ENCODE measurements at places on chromosomes 2 and 18.

DNA sequence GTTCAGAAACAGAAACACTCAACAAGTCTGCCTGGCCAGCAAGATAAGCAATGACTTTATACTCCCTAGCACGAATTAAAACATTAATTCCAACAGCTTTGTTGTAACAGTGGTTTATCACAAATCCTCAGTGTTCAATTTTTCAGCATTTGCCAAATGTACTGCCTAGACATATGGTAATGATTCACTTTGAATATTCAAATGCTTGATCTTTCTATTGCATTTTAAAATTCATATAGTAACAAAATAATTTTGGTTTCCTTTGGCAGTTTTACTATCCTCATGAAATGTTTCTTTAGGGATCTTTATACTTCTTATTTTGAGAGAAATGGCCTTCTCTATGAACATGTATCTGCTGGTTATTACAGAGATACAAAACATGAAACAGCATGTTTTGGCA lies 851.8 kb upstream of the NXPH2 start:
- DNase-seq, result no peak

DNA sequence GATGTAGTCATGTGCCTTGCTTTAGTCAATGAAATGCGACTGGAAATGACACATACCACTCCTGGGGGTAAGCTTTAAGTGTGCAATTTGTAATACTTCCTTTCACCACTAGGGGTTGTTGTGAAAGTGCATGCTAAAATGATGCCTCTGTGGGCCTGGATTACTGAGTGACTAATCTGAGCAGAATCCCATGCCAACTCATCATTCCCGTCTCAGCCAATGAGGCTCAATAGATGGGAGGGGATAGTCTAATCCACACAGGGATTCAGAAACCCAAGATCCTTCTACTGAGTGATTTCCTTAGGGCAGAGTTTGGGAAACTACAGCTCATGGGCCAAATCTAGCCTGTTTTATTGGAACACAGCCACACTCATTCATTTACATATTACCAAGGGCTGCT lies 54.0 kb downstream of the HRH4 start:
- no peak for DNase-seq

GRCh38 chr2:109427661-109428091 lies 186.1 kb downstream of the SEPTIN10 start:
- no peak for DNase-seq

DNA sequence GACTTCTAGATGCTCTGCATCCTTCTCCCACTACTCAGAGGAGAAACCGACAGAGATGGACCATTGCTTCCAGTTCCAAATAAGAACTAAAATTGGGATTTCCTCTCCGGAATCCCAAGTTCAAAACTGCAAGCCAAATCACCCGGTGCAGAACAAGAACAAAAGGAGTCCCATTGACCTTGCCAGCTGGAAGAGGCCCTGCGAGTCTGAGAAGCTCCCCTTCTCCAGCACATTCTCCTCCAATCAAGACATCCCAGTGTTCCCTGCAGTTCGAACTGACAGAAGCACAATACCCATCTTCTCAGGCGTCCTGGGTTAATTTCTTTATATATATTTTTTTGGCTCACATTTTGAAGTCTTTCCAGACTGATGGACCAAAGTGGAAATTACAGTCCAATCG lies 195.3 kb upstream of the MEIS1 start:
- no peak for DNase-seq

DNA sequence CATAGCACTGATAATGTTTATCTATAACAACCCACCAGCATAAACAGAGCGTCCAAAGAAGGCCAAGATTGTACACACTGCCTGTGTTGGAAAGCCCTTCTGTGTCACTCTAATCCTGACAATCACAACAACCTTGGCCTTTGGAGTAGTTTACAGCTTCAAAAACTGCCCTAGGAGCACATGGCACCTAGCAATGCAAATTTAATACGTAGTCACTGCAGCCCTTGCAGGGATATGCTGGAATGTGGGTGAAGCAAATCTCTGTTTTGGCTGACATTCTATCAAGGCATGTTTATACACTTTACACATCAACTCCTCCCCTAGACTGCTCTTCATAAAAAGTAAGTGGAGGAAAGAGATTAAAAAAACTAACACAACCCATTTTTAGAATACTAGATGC lies 66.8 kb downstream of the GRB14 start:
- no peak for DNase-seq

DNA sequence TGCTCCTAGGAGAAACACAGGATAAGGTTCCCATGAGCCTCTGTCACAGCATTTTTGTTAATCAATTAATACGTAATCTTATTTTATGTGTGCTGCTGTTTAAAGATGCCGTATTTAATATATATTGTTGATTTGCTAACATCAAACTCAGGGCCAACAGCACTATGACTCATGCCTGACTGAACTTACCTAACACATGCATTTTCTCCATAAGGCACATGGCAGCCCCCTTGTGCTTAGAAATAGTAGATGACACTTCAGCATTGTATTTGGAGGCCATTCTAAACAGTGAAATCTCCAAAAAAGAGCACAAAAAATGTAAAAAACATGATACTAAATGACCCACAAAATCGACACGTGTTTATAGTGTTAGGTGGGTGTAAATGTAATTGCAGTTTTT lies 314.8 kb downstream of the MYCN start:
- no peak for DNase-seq

DNA sequence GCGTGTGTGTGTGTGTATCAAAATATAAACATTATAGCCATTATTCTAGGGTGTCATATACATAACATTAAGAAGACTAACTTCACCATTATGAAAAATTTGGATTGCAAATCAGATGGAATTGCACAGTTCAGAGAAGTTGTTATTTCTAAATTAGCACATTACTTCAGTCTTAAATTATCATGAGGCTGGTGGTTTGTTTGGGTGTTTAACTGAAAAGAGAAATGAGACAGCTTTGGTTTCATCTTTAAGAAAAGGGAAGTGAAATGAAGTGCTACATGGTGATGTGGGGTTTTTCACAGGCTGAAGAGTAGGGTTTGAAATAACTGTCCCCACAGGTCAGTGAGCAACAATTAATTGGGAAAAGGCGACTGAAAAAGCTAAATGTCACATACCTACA lies 161.2 kb upstream of the XIRP2 start:
- no peak for DNase-seq

DNA sequence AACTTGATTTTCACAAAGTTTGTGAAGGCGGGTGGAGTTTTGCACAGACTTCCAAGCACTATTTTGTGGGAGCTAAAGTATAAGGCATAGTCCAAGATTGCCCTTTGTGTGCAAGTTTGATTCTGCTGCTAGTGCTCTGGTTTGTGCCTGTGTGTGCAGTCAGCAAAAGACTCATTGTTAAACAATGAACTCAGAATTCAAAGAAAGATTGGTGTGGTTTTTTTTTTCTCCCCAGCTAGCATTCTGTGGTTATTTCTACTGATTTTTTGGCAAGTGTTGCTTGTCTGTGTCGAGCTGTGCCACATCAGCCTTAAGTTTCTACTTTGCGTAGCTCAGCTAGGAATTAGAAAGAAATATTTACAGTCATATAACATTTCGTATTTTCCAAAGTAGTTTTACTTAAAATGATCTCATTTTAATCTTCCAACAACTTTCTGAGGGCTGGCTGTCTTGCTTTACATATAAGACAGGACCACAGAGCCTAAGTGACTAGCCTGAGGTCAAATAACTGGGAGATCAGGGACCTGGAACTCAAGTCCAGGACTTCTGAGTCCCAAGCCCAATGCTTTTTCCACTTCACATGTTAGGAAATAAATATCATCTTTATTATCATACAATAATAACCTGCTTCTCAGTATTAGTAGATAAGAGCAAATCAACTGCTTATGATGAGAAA lies 69.8 kb downstream of the BABAM2 start:
- DNase-seq, result no peak

- no peak for DNase-seq
These were observed 50.0 kb upstream of the ITGA6 start for GRCh38 chr2:172377408-172377807.

GRCh38 chr2:3082705-3083104 lies 294.9 kb downstream of the EIPR1 start:
- DNase-seq, result no peak

DNA sequence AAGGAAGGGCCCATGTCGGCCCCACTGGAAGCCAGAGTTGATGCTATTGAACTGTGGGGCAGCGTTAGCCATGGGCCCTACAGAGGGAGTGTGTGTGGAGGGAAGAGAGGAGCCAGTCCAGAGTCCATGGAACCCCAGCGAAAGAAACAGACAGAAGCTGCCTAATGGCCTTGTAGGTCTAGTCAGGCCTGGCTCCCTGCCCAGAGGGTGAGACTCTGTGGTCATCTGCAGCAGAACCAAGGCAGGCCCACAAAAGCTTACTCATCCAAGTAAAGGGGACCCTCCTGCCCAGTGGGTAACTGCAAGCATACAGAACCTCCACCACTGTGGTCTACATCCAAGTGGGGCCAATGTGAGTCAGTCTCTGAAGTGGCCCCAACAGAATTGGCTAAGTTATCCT lies 439.8 kb downstream of the TGIF1 start:
- DNase-seq, result no peak

GRCh38 chr2:12316476-12316875 lies 400.3 kb upstream of the TRIB2 start:
- no peak for DNase-seq

DNA sequence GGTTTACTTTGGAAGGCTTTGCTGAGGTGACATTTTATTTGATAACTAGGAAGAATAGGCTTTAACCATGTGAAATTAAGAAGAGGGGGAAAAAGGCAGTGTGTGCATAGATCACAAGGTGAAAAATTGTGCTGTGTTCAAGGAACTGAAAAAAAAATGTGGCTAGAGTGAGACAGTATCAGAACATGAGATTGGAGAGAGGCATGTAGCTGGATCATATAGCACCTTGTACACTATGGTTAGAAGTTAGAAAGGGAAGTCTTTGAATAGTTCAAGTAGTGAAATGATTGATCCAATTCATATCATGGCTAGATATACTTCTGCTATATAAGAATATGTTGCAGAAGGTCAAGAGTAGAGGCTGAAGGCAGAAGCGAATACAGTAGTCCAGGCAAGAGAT lies 12.3 kb upstream of the TNFRSF11A start:
- no peak for DNase-seq

GRCh38 chr2:120677696-120678247 lies 57.9 kb upstream of the GLI2 start:
- no peak for DNase-seq

DNA sequence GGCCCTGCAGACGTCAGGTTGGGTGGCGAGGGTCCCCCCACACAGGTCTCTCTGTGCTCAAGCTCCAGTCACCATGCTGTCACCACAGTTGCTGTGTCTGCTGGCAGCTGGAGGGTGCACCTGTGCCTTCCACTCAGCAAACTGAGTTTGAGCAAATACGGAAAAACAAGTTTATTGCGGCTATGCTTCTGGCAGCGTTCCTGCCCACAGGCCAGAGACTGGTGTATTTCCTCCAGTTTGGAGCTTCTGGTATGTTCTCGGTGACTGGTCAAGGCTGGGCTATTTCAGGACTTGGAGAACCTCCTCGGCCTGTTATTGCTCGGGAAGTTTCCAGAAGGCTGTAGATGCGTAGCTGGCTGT lies 132.6 kb downstream of the SEPTIN10 start:
- DNase-seq, result no peak

DNA sequence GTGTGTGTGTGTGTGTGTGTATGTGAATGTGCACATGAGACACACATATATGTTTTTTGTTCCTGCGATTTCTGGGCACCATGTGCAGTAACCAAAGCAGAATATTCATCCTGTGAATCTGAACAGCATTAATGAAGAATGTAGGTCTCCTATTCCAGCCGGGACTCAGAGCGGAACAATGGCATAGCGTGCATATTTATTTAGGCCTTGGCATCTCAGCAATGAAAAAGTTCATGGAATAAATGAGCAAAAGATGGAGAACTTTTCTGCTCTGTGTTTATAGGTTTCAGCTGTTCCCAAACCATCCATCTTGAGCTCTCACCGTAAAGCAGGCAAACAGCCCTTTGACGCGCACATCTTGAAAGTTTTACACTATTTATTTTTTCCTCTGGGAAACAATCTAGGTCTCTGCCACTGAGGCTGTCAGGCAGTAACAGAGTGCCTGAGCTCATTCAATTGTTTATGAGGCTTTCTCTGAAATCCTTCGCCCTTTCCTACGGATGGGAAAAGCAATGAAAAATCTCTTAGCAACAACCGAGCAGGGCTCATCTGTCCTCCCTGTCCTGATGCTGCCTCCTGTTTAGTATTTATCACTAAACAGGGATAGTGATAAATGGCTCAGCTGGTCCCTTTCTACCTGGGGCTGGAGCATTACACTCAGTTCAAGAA lies 146.2 kb upstream of the MSH6 start:
- no peak for DNase-seq

GRCh38 chr2:128599700-128600099 lies 281.0 kb upstream of the HS6ST1 start:
- no peak for DNase-seq

DNA sequence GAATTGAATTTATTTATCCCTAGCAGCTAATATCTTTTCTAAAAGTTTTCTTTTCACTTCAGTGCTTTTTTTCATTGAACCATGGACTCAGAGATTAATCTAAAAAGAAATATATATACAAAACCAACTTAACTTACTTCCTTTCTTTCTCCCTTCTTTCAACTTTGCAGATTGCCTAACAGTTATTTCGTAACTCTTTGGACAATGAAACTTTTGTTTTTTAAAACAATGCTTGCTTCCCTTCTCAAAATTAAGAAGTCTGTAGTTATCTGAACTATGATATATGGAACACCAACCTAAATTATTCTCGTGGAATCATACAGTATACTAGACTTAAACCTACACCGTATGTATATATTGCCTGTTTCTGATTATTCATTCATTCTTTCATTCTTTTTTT lies 62.9 kb downstream of the MIB1 start:
- DNase-seq, result no peak

DNA sequence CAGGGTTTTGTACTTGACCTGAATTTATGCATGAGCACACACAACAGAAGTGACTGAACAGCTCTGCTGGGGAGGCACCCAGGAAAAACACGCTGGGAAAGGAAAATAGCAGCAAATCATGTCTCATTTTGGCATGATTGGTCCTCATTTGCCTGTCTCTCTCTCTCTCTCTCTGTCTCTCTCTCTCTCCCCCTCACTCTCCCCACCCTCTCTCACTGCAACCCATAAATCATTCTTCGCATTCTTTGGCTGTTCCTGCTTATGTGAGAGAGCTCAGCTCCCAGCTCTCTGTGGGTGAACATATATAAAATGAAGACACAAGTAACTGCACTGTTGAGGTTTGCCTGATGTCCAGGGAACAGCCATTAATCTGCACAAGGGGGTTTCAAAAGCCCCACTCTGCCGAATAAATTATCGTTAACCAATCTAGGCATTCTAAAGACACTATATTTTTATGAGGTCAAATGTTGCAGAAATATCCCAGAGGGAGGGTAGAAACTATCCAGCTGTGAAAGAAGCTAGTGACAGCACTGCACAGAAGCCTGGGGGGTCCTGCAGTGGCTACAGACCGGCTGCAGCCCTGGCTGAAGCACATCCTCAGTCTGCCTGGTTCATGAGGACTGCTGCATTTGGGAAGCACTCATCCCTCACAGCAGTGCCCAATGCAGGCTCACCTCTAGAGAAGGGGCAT lies 260.3 kb downstream of the AFF3 start:
- DNase-seq, result no peak

GRCh38 chr2:220506466-220506865 lies 879.0 kb downstream of the SLC4A3 start:
- DNase-seq, result no peak

Measured in stimulated activated CD8-positive, alpha-beta memory T cell treated with anti-CD3 and anti-CD28 coated beads, Interleukin-4, amount 100 ng/mL, for 1 hour (primary cell).